ENCODE measurements at places on chromosomes 1 and 21. TPM values are rescaled to one million over a fixed set of nuclear protein-coding genes. Genes with fewer than 3 reads are reported as not detected.

Gene ZBTB7B
- total RNA-seq, result 56.6 TPM

Gene TRIM45
- 1.5 TPM for total RNA-seq

Gene LCA5L
- 0.86 TPM for total RNA-seq

Gene FMO5
- total RNA-seq, result 1.5 TPM

Gene HSPA13
- total RNA-seq, result 17.8 TPM

Gene OR2L13
- total RNA-seq, result not detected

DNA sequence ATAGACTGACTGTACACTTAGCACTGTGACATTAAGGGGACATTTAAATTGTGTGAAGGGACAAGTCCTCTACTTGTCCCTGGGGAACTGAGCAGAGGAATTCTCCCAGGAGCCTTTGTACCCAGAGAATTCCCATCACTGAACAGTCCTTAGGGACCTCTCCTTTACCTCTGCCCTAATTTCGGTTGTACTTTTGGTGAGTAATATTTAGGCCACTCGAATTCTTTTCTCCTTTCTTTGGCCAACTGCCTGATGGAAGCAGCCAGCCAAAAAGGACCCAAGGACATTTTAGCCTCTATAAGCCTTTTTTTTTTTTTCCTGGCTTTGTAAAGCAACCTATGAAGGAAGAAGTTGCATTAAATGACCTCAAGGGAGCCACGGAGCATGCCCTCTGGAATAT is 71.5 kb downstream of the NR5A2 start:
- H3K27me3 ChIP-seq, result peaks cover 2% of the 10 kb centered on the region
- DNase-seq, result no peak
- no peaks in the 10 kb centered on the region for H3K36me3 ChIP-seq
- H3K4me1 ChIP-seq, result no peaks in the 10 kb centered on the region

- peaks cover 24% of the 10 kb centered on the region for H3K27me3 ChIP-seq
- no peaks in the 10 kb centered on the region for H3K4me1 ChIP-seq
- DNase-seq, result no peak
- no peak overlapping the region for H3K4me3 ChIP-seq
- H3K36me3 ChIP-seq, result no peaks in the 10 kb centered on the region
- no peak overlapping the region for H3K27ac ChIP-seq
Measured at GRCh38 chr1:182069028-182069466, 7.5 kb upstream of the ZNF648 start.

DNA sequence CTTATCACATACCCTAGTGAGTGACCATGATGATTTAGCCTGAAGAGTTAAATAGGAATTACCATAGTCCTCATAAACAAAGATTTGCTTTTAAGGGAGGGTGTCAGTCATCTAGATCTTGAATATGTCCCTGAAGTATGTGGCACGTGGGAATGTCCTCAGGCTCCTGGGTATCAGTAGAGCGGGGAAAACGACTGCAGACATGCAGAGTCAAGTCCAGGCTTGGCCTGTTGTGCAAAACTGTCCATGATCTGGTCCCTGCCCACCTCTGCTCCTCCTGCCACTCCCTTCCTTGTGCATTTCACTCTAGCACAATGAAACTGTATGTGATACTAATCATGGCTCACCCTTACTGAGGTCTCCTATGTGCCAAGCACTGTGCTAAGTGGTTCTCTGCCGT is 12.9 kb downstream of the MOV10 start:
- peaks cover 7% of the 10 kb centered on the region for H3K4me1 ChIP-seq
- H3K27ac ChIP-seq, result no peak overlapping the region
- peaks cover 20% of the 10 kb centered on the region for H3K36me3 ChIP-seq
- no peaks in the 10 kb centered on the region for H3K27me3 ChIP-seq

DNA sequence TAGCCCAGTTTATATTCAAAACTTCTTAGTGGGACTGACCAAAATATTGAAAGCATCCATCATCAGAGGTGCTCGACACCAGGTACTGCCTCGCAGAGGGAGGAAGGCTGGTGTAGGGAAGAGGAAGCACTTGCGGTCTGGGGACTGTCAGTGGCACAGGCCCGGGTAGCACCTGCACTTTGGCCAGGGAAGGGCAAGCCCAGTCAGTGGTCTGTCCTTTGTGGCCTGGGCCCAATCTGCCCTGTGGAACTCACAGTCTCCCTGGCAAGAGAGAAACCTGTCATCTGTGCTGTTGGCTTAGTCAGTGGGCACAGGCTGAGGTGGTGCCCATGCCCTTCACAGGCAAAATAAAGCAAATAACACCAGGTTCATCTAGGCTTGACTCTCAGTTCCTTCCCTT is 77.4 kb downstream of the SYT6 start:
- no peak overlapping the region for H3K27ac ChIP-seq
- DNase-seq, result no peak
- H3K4me1 ChIP-seq, result no peaks in the 10 kb centered on the region

DNA sequence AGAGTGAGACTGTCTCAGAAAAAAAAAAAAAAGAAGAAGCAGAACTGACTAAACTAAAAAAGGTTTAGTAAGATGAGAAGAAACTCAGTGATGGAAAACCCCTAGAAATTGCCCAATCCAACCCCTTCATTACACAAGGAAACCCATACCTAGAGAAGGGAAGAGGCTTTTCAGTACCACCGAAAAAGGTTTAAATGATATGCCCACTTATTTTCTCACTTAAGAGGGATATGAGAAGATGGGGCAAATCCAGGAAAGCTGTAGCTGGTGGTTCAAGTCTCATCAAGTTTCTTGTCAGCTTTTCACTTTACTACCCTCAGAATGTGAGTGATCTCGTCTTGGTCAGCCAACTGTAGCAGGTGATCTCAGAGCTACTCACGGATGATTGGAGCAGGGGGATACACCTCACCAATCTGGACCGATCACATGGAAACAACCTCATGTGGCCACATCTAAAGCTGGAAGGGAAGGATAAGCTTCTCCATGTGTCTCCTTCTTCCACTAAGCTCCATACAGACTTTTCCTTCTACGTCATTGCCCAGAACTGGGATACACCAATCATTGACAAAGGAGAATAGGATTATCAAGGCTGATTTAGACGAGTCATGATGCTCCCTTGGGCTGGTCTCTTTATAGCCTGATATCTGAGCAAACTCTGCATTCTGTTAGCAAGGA is 126.7 kb upstream of the POU3F1 start:
- no peak for DNase-seq
- H3K4me1 ChIP-seq, result peaks cover 37% of the 10 kb centered on the region
- no peaks in the 10 kb centered on the region for H3K27me3 ChIP-seq
- no peaks in the 10 kb centered on the region for H3K36me3 ChIP-seq

- H3K36me3 ChIP-seq, result no peaks in the 10 kb centered on the region
- peaks cover 17% of the 10 kb centered on the region for H3K27me3 ChIP-seq
- no peak overlapping the region for H3K4me3 ChIP-seq
Measured at GRCh38 chr1:52179073-52179472, 37.2 kb downstream of the ZFYVE9 start.

DNA sequence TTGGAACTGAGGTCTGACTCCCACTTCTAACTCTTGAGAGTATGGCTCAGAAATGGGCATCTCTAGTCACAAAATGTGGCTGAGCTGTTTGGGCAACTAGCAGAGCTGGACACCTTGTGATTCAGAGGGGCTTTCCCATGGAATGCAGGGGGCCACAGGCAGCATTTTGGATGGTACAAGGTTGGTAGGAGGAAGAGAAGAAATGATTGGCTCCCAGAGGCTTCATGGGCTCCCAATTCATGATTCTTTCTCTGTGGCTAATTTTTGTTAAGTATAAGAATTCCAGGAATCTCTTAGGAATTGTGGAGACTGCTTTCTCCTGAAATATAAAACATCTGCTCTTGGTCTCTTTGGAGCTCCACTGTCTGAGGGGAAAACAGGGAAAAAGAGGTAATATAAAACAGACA is 49.7 kb downstream of the PBX1 start:
- no peak for DNase-seq
- no peak overlapping the region for H3K27ac ChIP-seq
- H3K36me3 ChIP-seq, result no peaks in the 10 kb centered on the region
- H3K27me3 ChIP-seq, result peaks cover 4% of the 10 kb centered on the region
- H3K4me3 ChIP-seq, result no peak overlapping the region
- H3K4me1 ChIP-seq, result no peaks in the 10 kb centered on the region

- H3K4me1 ChIP-seq, result no peaks in the 10 kb centered on the region
- no peaks in the 10 kb centered on the region for H3K36me3 ChIP-seq
- DNase-seq, result no peak
- no peak overlapping the region for H3K27ac ChIP-seq
Measured at GRCh38 chr21:45308194-45309068, 20.7 kb upstream of the POFUT2 start.

GRCh38 chr1:165114022-165114888 is 242.3 kb downstream of the LMX1A start:
- H3K27me3 ChIP-seq, result peaks cover 29% of the 10 kb centered on the region
- H3K36me3 ChIP-seq, result no peaks in the 10 kb centered on the region
- no peak overlapping the region for H3K4me3 ChIP-seq
- no peak for DNase-seq
- H3K27ac ChIP-seq, result no peak overlapping the region

GRCh38 chr21:41071258-41072171 is 96.4 kb upstream of the BACE2 start:
- H3K27me3 ChIP-seq, result peaks cover 26% of the 10 kb centered on the region
- DNase-seq, result no peak
- H3K4me1 ChIP-seq, result peaks cover 14% of the 10 kb centered on the region
- no peak overlapping the region for H3K27ac ChIP-seq
- no peak overlapping the region for H3K4me3 ChIP-seq

DNA sequence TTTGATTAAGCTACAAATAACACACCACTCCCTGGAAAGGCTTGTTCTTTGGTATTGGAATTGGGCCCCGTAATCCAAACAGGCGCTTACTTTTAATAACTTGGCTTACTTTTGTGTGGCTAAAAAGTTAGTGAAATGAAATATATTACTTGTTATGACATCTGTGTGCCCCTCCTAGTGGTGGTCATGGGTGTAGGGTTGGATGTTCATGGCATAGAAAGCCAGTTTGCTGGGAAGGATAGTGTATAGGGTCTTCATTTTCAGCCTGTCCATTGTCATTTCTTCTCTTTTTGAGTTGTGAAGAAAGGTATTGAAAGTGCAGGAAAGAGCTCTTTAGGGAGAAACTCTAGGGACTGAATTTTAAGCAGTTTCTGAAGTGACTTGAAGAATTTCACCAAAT is 5.9 kb downstream of the CDC14A start:
- peak overlapping the region; percentile 50 for H3K27ac ChIP-seq
- H3K27me3 ChIP-seq, result no peaks in the 10 kb centered on the region
- peaks cover 40% of the 10 kb centered on the region for H3K36me3 ChIP-seq
- H3K4me3 ChIP-seq, result no peak overlapping the region

DNA sequence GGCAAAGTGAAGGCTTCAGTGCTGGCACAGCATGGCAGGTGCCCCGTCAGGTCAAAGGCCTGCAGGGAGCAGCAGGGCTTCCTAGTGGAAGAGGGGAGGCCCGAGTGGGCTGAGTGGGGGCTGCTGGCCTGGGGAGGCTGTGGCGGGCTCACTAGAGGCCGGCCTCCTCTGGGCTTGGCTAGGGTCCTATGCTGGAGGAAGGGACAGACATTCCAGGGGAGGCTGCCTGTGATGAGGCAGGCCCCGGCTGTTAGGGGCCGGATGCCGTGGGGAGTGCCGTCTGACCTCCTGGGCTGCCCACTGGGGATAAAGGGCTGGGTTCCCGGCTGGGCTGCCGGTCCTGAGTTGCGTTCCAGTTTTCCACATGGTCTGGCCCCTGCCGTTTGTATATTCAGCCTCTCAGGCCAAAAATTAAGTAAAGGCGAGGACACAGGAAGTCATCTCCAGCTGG is 21.1 kb downstream of the PRXL2B start:
- H3K4me1 ChIP-seq, result no peaks in the 10 kb centered on the region
- H3K4me3 ChIP-seq, result no peak overlapping the region
- DNase-seq, result no peak
- H3K27ac ChIP-seq, result no peak overlapping the region

DNA sequence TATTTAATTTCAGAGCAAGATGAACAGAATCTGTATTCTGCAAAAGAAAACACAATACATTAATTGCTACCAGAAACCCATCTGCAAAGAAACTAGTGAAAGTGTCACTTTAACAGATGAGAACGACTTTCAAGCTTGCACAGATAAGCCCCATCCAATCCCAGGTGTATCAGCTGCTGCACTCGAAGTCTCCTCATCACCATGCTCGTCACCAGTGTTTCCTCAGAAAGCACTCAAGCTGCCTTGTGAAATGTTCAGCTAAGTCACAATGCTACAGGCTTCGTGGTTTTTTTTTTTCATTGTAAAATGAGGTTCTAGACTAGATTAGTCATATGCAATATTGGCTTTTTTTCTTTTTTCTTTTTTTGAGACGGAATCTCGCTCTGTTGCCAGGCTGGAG is 3.3 kb upstream of the TOMM20 start:
- peaks cover 61% of the 10 kb centered on the region for H3K36me3 ChIP-seq
- H3K4me3 ChIP-seq, result no peak overlapping the region
- H3K27ac ChIP-seq, result no peak overlapping the region
- DNase-seq, result no peak

DNA sequence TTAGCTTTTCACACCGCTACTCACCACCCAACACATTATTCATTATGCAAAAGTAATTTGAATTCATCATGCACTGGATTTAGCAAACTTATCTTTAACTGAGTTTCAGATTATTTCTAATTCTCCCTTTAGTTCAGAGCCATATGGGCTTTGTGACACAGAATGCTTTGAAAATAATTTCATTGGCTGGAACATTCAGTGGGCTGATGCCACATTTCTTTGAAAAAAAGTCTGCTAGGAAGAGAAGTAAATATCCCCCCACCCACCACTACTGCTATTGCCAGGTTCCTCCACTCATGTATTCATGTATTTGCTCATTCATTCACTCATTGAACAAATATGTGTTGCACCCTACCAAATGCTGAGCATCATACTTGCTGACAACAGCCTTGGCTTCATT is 280.5 kb downstream of the DSCAM start:
- no peaks in the 10 kb centered on the region for H3K36me3 ChIP-seq
- H3K27ac ChIP-seq, result no peak overlapping the region
- H3K4me1 ChIP-seq, result no peaks in the 10 kb centered on the region
- no peak for DNase-seq
- H3K27me3 ChIP-seq, result no peaks in the 10 kb centered on the region
- no peak overlapping the region for H3K4me3 ChIP-seq

GRCh38 chr1:39370602-39371001 is 120.8 kb upstream of the BMP8A start:
- DNase-seq, result no peak
- H3K4me1 ChIP-seq, result no peaks in the 10 kb centered on the region
- H3K36me3 ChIP-seq, result peaks cover 75% of the 10 kb centered on the region

GRCh38 chr1:17603091-17603841 is 63.8 kb downstream of the ARHGEF10L start:
- DNase-seq, result no peak
- no peak overlapping the region for H3K27ac ChIP-seq
- H3K4me3 ChIP-seq, result no peak overlapping the region
- no peaks in the 10 kb centered on the region for H3K4me1 ChIP-seq
- no peaks in the 10 kb centered on the region for H3K36me3 ChIP-seq

DNA sequence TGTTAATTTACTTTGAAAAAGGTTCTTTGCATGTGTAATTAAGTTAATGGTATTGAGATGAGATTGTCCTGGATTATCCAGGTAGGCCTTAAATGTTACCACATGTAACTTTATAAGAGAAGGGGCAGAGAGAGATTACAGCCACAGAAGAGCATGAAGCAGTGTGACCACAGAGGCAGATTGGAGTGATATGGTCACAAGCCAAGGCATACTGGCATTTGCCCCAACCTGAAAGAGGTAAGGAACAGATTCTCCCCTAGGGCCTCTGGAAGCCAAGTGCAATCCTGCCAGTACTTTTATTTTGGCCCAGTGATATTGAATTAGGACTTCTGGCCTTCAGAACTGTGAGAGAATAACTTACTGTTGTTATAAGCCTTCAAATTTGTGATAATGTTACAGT is 23.0 kb downstream of the RNF2 start:
- no peaks in the 10 kb centered on the region for H3K27me3 ChIP-seq
- no peak overlapping the region for H3K27ac ChIP-seq
- no peak for DNase-seq
- peaks cover 29% of the 10 kb centered on the region for H3K36me3 ChIP-seq
- no peak overlapping the region for H3K4me3 ChIP-seq
